ENCODE measurements at places on chromosomes 12 and 14.

DNA sequence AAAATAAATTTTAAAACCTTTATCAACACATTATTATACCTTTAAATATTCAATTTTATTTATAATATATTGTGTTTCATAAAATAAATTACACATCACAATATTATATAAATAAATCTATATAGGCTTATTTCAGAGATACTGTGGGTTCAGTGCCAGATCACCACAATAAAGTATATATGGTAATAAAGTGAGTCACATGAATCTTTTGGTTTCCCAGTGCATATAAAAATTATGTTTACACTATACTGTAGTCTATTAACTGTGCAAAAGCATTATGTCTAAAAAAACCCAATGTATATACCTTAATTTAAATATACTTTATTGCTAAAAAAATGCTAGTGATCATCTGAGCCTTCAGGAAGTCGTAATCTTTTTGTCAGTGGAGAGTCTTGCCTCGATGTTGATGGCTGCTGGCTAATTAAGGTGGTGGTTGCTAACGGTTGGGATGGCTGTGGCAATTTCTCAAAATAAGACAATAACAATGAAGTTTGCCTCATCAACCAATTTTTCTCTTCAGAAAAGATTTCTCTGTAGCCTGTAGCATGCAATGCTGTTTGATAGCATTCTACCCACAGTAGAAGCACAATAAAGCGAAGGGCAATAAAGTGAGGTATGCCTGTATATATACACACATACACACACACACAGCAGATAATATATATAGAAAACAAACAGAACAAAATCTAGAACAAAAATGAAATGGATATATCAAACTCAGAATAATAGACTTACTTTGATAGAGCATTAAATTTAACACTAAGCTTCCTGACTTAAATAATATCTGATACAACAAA, 32.4 kb downstream of the CCDC59 start:
- DNase-seq: no peak

DNA sequence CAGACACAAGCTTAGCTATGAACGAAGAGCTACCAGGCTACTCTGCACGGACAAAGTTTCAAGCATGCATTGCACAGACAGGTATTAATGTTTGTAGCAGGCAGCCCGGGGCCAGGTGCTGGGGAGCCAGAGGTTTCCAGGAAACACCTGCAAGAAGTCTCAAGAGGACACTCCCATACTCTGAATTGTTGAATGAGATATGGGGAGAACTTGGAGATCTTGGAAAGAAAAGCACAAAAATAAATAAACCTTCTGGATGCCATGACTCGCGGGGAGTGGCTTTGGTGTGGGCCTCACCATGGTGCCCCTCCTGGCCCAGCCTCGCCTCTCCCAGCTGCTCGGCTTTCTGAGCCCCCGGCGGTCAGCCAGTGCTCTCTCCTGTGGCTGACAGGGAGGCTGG, 186.8 kb downstream of the TTC7B start:
- DNase-seq: no peak

DNA sequence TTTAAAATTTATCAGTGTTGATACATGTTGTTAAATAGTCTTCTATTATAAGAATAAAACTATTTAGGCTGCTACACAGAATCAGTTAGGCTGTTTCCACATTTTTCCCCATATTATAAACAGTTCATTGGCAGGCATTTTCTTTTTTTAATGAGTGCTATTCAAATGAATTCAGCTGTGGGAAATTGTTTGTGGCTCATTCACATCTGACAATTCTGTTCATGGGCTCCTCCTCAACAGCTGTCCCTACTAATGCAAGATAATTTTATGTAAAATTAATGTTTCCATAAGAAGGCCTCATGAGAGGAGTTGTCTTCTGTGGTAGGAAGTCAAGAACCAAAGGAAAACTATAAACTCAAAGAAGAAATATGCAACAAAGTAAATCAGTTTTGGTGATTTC, 218.0 kb downstream of the PPFIA2 start:
- no peak for DNase-seq

DNA sequence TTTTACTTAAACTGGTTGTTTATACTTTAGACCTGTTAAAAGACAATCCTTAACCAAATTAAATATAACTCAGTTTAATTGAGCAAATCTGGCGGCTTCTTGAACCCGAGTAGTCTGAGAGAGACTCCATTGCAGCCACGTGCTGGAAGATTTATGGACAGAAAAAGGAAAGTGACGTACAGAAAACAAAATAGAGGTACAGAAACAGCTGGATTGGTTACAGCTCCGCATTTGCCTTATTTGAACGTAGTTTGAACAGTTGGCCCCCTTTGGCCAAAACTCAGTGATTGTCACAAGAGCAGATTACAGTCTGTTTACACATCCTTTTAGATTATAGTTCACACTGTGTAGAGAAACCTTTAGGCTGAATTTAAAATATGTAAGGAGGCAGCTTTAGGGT, 155.9 kb downstream of the RAD51B start:
- no peak for DNase-seq

DNA sequence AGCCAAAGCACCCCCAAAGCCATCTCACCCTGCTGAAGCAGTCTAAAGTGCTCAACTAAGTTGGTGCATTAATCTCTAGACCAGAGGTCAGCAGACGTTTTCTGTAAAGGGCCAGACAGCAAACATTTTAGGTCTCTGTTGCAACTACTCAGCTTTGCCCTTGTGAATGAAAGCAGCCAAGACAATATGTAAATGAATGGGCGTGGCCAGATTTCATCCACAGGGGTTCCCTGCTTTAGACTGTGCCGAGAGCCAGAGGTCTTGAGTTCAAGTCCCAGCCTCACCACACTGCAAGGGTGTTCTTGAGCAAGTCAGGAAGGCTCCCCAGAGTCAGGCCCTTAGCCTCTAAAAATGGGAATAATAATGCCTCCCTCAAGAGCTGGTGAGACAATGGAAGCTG, 166.2 kb downstream of the CHST11 start:
- no peak for DNase-seq

- no peak for DNase-seq
These were observed 32.6 kb upstream of the NTF3 start for GRCh38 chr12:5399266-5399665.

DNA sequence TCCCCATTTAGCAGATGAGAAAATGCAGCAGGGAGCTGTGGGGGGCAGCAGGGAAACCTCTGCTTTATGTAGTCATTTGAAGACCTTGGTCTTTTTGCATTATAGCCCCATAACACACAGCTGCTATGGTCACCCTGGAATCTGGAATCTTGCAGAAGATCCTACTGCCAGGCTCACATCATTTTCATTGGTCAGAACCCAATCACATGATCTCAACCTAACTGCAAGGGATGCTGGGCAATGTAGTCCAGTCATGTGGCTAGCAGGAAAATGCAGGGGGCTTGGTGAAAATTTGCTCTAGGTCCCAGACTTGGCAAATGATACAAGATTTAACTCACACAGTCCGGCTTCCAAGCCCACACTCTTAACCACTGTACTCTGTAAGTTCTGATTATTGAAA, 1028.7 kb downstream of the AACS start:
- DNase-seq: no peak

DNA sequence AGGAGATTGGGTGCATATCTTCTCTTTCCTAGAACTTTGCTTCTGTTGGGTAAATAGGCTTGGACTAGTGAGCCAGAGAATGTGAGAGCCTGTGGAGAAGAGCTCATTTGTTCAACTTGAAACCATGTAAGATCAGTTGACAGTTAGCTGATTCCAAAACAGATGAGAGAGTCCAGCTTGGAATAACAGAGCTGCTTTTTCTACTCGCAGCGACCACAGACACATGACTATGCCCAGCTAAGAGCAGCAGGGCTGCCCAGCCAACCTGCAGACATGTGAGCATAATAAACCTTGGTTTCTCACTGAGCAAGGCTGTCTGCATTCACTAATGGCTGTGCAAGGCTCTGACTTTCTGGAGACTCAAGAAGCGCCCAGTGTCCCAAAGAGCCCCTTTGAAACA, 209.2 kb downstream of the C12orf75 start:
- DNase-seq: no peak

Data from GM04504 (cell line).